ENCODE measurements at places on chromosomes 5 and 9.

DNA sequence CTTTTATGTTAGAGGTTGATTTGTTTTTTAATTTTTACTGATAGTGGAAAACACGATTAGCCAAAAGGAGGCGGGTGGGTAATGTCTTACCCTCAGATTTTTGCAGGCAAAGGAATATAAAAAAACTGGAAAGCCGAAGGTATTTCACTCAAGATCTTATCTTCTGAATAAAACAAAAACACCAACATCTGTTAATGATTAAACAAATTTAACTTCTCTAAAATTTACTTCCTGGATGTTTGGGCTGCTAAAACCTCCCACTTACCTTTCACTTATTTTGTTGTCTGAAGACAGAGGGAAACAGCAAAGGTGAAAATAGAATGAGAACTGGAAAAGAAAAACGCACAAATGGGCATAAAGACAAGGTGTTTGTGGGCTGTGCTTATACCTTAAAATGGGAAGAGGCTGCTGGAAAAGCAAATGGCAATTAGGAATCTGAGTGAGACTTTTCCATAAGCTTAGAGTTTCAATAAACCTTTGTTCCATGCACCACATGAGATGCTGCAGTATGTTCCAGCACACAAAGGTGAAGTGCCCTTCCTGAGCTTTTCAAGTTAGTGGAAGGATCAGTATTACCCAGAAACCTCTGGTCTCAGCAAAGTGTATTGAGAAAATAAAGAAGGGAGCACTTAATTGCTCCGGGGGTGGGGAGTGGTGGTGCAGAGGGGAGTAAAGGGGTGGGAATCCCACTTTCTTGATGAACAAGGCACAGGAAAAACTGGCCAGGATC is 298.3 kb downstream of the BNC2 start:
- DNase-seq = no peak

DNA sequence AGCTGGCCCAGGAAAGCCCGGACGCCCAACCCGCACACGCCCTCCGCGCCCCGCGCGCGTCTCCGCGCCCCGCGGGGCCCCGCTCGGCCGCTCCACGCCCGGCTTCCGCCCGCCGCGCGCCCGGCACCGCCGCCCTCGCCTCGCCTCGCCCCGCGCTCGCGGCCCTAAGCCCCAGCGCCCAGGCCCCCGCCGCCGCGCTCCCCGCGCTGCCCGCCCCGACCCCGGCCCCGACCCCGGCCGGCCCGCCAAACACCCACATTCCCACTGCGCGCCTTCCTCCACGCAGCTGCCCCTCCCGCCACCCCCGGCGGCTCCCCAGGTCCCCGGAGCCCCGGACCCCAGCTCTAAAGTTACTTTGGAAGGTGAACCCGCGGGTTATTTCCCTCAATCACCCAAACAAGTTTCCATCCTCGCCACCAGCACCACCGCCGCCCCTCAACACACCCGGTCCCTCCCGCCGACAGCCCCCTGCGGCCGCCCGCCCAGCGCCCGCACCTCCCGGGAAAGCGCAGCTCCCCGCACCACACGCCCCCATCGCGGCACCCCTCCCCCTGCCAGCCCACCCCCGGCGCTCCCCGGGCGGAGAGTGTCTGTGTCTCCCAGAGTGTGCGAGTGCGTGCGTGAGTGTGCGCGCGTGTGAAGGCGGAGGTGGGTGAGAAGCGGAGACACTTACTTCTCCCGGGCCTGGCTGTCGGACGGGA is 439 bp downstream of the SSBP2 start:
- no peak for DNase-seq

DNA sequence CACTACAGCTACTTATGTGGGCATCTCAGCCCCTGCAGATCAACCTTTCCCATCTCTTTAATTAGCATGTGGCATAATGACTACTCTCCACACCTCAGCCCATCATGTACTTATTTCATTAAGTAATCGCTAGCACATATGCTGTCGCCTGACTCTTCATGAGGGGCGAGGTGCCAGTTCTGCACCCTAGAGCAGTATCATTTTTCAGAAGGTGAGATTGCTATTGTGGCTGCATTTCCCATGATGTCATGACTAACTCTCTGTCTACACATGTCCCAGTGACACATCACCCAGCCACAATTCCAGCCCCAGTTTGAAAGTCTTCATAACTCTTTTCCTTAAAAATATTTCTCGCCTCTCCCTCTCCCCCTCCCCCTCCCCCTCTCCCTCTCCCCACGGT is 7.6 kb upstream of the F2RL1 start:
- DNase-seq = no peak

GRCh38 chr9:114105236-114105635 is 6.1 kb upstream of the KIF12 start:
- DNase-seq = no peak

- DNase-seq = no peak
Observed at GRCh38 chr5:151037561-151038411, 17.4 kb downstream of the GPX3 start.

DNA sequence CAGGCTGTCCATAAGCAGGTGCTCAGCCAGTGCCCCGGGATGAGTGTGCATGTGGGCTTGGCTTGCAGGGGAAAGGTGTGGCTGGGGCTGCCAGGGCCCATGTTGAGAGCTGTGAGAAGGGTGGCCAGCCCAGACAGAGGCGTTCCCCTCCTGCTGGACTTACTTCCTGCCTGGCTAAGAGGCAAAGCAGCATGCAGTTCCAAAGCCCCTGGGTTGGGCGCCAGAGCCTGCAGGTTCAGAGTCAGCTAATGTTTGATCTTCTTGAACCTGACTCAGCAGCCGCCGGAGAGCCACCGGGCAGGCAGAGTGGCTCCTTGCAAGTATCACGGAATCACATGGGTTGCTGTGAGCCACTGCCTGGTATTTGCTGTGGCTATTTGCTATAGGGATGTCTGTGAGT is 168.4 kb upstream of the MAP1B start:
- DNase-seq = peak; percentile 65

DNA sequence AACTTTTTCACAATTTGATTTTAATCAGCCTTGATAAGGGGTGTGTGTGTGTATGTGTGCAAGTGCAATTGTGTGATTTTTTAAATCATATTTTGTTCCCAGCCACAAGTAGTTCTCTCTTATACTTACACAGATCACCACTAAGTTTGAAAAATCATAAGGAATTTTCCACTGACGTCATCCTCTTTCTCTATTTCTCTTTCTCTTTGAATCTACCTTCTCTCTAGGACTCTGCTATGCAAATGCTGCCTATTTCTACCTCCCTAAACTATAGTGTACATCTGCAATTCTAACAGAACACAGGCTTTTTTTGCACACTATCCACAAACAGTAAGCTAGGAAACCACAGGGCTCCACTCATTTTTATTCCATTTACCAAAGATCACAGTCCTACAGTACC is 254.6 kb upstream of the CYLC2 start:
- DNase-seq = no peak

DNA sequence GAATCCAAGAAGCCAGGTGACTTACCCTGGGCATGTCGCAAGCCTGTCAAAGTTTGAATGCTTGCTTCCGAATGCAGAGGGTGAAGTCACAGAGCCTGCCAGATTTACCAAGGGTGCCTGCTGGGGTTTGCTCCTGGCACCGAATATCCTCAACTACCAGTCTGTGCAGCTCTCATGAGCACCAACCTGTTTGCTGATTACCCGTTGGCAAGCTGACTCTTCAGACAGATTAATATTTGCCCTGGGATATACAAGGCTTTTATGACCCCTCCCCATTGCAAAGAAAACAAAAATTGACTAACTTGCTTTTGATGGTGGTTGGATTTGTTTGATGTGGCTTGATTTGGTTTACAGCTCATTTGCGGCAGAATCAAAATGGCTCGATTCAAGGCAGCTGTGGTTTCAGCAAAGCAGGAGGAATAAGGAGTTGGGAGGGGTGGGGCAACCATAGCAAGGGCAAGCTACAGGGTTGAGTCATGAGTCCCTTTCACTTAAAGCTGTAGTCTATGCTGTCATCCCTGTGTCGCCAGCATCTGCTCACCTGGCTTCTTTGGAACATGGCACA is 82.3 kb upstream of the AGXT2 start:
- no peak for DNase-seq

DNA sequence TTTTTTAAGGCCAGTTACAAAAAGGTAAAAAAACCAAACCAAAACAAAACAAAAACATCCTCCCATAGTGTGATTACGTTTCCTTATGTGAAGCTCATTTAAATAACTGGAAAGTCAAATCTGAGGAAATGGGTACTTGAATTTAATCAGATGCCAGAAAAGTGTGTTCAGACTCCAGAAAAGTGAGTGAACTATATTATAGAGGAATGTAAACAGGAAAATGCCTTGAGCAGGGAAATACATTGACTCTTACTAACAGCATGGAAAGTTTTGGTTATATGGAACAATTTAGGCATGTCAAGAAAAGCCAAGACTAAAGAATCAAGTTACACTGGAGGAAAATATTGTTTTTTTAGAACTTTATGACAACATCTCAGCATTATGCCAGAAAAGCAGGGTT is 37.8 kb upstream of the RNF20 start:
- no peak for DNase-seq

- DNase-seq = no peak
Observed at GRCh38 chr5:24804221-24804681, 159.5 kb upstream of the CDH10 start.

DNA sequence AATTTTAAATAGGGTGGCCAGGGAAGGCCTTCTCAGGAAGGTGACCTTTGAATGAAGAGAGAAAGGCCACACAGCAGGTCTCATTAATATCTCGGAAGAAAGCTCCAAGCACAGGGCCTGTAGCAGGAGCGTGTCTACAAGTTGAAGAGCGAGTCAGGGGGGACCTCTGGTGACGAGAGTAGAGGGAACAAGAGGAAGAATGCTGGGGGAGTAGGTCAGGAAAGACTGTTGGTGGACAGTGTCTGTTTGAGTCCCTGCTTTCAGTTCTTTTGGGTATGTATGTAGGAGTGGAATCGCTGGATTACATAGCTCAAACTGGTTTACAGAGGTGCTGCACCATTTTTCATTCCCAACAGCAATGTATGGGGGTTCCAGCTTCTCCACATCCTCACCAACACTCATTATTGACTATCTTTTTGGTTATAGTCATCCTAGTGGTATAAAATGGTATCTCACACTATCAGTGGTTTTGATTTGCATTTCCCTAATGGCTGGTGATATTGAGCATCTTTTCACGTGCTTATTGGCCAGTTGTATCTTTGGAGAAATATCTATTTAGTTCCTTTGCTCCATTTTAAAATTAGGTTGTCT is 55.8 kb downstream of the NUP214 start:
- no peak for DNase-seq
